ENCODE measurements at places on chromosomes 5 and 9. TPM values are rescaled to one million over a fixed set of nuclear protein-coding genes. Genes with fewer than 3 reads are reported as not detected.

- no peak overlapping the region for H3K4me3 ChIP-seq
- no peak overlapping the region for H3K27ac ChIP-seq
- no peaks in the 10 kb centered on the region for H3K4me1 ChIP-seq
Observed at GRCh38 chr5:95393279-95393678, 2.1 kb downstream of the FAM81B start.

DNA sequence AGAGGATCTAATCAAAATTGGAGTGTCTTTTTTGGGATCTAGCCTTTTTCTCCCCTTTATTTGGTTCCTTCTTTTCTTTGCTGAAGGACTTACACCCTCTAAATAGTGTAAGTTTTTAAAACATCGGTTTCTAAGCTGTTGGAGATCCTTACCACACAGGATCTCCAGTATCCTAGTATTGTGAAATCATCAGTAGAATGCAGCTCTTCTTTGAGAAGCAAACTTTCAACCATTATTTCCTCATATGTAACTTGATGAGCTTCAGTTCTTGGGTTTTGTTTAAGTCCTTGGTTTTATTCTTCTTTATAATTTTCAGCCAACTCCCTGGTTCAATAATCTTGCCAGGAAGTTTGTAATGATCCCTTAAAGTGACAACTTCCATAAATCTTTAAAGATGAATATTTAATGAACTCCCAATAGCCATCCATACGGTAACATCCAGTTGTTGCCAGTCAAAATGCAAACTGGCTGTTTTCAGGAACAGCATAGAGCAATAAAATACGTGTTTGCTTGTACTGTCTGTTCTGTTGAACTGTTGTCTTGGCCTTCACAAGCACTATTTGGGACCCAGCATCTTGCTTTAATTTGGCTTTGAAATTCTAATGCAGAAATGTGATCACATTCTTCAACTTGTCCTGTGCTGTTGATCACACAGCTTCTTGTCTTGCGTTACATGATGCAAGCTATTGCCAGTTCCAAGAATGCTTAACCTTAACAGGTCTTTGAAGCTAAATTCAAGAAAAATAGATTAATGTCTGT is 34.8 kb upstream of the TTC23L start:
- no peaks in the 10 kb centered on the region for H3K36me3 ChIP-seq
- H3K4me1 ChIP-seq: no peaks in the 10 kb centered on the region
- no peaks in the 10 kb centered on the region for H3K27me3 ChIP-seq
- H3K4me3 ChIP-seq: no peak overlapping the region

DNA sequence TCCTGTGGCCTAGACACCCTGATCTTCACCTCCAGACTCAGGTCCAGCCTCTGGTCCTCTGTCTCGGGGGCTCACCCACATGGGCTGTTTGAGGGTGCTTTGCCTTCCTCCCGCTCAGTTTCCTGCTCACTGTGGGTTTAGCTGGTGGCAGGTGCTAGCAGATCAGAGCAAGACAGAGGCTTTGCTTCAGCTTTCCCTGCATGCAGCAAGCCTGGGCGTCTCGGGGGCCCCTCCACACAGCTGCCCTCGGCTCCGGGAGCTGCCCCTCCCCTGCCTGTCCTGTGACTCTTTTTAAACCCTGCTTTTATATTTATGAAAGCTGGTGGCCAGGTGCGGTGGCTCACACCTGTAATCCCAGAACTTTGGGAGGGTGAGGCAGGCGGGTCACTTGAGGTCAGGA is 14.6 kb downstream of the MRPL36 start:
- DNase-seq: no peak
- H3K36me3 ChIP-seq: no peaks in the 10 kb centered on the region
- H3K4me1 ChIP-seq: no peaks in the 10 kb centered on the region
- no peak overlapping the region for H3K4me3 ChIP-seq
- no peak overlapping the region for H3K27ac ChIP-seq

GRCh38 chr5:38456657-38457399 is 99.6 kb downstream of the LIFR start:
- H3K27me3 ChIP-seq: no peaks in the 10 kb centered on the region
- no peaks in the 10 kb centered on the region for H3K4me1 ChIP-seq
- H3K4me3 ChIP-seq: no peak overlapping the region

DNA sequence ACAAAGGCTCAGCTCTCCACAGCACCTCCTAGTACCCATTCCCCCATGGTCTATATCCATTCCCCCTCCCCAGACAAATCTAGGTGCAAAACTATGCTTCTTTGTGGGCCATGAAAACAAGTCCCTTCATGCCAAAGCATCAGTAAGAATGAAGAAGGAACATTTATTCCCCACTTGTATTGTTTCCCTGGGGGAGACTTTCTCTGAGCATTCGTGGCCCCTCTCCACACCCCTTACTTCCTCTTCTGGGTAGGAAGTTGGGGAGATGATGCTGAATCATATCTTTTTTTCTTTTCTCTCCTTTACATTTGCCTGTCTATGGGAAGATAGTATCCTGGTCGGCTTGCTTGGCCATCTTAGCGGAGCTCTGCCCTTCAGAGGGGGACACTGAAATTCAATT is 246.8 kb downstream of the NSG2 start:
- no peak for DNase-seq
- no peaks in the 10 kb centered on the region for H3K27me3 ChIP-seq
- no peaks in the 10 kb centered on the region for H3K36me3 ChIP-seq
- no peak overlapping the region for H3K4me3 ChIP-seq

DNA sequence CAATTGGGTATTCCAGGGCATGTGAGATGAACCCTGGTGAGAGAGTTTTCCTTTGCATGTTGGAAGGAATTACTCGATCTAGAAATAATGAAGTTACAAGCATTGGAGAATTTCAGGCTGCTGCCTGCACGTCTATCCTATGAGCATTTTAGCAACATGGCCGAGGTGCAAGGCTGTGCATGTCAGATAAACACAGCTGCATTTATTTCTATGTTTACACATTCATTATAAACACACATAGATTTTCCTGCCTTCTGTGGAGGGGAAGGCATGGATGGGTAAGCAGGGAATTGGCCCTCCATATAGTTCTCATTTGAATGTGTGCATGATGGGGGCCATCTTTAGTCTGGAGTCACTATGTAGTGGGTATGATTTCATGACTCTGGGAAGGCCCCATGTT is 42.3 kb downstream of the AOPEP start:
- H3K36me3 ChIP-seq: no peaks in the 10 kb centered on the region
- DNase-seq: no peak
- H3K27me3 ChIP-seq: no peaks in the 10 kb centered on the region
- H3K4me3 ChIP-seq: no peak overlapping the region
- no peaks in the 10 kb centered on the region for H3K4me1 ChIP-seq

GRCh38 chr5:73005886-73006285 is 50.0 kb downstream of the FCHO2 start:
- no peak overlapping the region for H3K27ac ChIP-seq
- DNase-seq: no peak
- no peaks in the 10 kb centered on the region for H3K4me1 ChIP-seq
- no peaks in the 10 kb centered on the region for H3K36me3 ChIP-seq

- no peaks in the 10 kb centered on the region for H3K36me3 ChIP-seq
- no peak overlapping the region for H3K27ac ChIP-seq
- H3K4me3 ChIP-seq: no peak overlapping the region
- H3K27me3 ChIP-seq: no peaks in the 10 kb centered on the region
Observed at GRCh38 chr5:155886311-155887031, 440.5 kb upstream of the SGCD start.

- H3K36me3 ChIP-seq: no peaks in the 10 kb centered on the region
- H3K4me1 ChIP-seq: no peaks in the 10 kb centered on the region
- H3K27me3 ChIP-seq: no peaks in the 10 kb centered on the region
- H3K4me3 ChIP-seq: no peak overlapping the region
- no peak overlapping the region for H3K27ac ChIP-seq
- DNase-seq: no peak
Observed at GRCh38 chr5:156640691-156641241, 209.3 kb upstream of the PPP1R2B start.

DNA sequence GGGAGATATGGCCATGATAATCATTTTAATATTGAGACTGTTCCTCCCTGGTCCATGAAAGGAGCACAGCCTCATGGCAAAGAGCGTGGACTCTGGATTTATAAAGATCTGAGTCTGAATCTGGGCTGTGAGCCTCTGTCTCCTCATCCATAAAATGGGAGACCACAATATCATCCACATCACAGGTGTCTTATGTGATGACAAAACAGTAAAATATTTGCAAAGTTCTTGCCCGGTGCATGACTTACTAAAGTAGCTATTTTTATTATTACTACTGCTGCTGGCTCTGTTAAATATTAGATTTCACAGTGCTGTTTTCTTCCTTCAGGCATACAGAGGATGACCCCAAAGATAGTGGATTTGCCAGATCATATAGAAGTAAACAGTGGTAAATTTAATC is 74.1 kb downstream of the TEK start:
- no peaks in the 10 kb centered on the region for H3K4me1 ChIP-seq
- H3K4me3 ChIP-seq: no peak overlapping the region
- no peak for DNase-seq
- no peak overlapping the region for H3K27ac ChIP-seq
- no peaks in the 10 kb centered on the region for H3K27me3 ChIP-seq

DNA sequence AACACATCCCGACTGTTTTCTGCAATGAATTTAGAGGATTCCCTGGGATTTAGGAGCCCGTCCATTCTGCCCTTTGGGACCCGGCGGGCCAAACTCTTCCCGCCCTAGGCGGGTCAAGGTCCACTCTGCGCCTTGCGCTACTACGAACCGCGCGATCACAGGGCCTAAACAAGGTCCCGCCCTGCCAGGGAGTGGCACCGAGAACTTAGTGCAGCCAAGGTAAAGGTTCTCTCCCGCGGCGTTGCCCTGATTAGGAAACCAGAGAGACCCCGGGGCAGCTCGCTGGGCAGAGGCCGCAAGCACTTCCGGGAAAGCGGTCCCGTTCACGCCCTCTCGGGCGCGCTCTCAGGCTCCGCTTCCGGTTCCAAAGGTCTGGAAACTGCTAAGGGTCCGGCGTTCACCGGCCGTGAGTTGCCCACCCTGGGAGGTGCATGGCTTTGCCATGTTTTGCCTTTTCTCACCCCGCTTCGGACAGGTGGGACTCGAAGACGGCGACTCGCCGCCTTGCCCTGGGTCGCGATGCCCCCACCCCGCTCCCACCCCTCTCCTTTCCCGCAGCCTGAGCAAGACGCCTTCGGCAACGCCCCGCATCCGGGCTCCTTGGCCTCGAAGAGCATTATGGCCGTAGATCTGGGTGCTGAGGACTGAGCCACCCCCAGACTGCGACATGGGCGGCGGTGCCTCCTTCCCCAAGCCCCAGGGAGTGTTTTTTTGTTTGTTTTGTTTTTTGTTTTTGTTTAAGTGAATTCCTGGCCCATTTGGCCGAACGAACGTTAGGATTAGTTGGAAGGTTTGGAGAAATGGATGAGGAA is 23.4 kb downstream of the HNRNPK start:
- H3K4me3 ChIP-seq: peak overlapping the region; percentile 70
- H3K4me1 ChIP-seq: no peaks in the 10 kb centered on the region
- DNase-seq: peak; percentile 75
- H3K36me3 ChIP-seq: no peaks in the 10 kb centered on the region

DNA sequence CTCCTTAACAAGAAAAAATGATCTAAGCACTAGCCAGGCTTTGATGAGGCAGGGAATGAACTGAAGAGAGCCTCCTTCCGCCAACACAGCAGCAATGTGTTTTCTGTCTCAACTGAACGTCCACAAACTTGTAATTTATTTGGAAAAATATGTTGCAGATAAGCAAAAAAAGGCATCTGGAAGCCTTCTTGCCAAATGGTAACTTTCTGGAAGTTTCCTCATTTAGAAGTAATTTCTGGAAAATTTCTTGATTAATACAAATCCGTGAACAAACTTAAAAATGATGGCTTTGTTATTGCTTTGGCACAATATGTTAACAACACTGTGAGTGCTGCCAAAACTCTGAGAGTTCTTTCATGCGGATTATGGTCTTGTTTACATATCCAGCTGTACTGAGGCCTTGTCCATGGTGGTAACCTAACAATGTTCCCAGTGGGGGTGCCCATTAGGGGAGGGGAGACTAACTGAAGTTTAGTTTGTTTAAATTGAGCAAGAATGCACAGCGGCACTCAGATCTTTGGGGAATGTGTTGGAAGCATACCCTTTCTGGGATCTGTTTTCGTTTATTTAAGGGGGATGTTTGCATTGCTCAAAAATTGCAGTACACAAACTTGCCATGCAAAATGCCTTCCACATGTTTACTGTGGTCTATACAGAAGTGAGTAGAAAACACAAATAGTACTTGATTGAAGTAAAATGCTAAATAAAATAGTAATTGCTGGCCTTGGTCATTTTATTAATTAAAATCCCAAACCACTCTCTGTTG is 334.7 kb downstream of the NR2F1-AS1 start:
- H3K36me3 ChIP-seq: no peaks in the 10 kb centered on the region
- peak overlapping the region; percentile 5 for H3K27ac ChIP-seq
- no peaks in the 10 kb centered on the region for H3K27me3 ChIP-seq
- no peak overlapping the region for H3K4me3 ChIP-seq
- H3K4me1 ChIP-seq: no peaks in the 10 kb centered on the region
- DNase-seq: no peak

The KCTD16 gene
- total RNA-seq: 0.32 TPM

The FOXD4L5 gene
- total RNA-seq: not detected

The FGFR4 gene
- 0.48 TPM for total RNA-seq

The SLC36A3 gene
- total RNA-seq: not detected

Data from breast epithelium (tissue), 4 donors.